HuH-7 (cell line): ENCODE measurements at places on chromosomes 5 and 9.

GRCh38 chr5:9387879-9388278, 158.0 kb downstream of the SEMA5A start:
- DNase-seq, result no peak

- DNase-seq, result no peak
These were observed 196.3 kb downstream of the MEF2C start for GRCh38 chr5:88686726-88687125.

GRCh38 chr5:176773408-176774035, 36.8 kb upstream of the UNC5A start:
- DNase-seq, result no peak

- DNase-seq, result no peak
These were observed 48.3 kb downstream of the PRRC1 start for GRCh38 chr5:127565586-127566270.

- no peak for DNase-seq
These were observed 542 bp downstream of the GGTA1 start for GRCh38 chr9:121499177-121499426.

DNA sequence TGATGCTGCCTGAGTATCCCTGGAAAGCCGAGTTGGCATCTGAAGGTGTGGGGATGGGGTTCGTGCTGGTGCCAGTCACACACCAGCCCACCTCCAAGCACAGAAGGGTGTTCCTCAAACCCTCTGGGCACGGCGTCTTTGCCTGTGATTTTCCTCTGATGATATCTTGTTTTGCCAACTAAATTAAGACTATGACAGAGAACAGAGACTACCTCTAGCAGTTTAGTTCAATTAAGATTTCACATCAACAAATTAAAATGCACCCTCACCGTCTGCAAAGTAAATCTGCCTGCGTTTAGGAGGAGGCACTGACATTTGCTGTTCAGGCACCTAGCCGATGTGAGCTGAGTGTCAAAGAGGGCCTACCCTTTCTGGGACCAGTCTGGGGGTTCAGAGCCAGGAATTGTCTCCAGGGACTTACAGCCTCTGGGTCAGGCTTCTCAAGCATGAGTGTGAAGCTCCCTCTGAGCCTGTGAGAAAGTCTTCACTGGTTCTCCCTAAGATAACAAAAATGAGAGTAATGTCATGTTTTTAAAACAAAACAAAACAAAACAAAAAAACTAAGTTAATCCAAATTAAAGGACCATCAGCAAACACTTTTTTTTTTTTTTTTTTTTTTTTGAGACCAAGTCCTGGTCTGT, 55.4 kb upstream of the CTNNA1 start:
- DNase-seq, result no peak

DNA sequence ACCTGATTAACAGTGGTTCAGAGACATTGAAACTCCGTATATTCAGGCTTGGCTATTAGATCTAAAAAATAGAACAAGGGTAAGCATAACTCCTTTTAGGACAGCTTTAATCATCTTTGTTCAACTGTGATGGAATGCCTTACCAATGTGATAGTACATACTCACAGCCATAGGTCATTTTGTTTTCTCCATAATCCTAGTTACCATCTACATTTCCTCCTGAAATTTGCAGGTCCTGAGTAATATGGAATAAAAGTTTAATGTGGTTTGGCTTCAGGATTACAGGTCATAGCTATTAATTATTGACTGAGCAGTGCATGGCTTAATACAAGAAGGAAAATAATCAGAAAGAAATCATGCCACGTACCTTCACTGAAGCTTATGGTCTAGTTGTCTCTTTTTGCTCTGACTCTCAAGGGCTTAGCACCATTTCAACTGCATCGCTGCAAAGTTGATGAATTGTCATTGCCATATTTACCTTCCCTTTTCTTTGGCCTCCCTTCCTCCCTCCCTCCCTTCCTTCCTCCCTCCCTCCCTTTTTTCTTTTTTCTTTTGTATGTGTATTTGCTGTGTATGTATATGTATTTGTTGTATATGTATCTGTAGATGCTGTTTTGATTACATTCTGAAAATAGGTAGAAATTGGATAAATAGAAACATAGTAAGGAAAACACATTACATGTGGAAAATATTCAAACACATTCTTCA, 250.9 kb upstream of the ZNF608 start:
- DNase-seq, result no peak

DNA sequence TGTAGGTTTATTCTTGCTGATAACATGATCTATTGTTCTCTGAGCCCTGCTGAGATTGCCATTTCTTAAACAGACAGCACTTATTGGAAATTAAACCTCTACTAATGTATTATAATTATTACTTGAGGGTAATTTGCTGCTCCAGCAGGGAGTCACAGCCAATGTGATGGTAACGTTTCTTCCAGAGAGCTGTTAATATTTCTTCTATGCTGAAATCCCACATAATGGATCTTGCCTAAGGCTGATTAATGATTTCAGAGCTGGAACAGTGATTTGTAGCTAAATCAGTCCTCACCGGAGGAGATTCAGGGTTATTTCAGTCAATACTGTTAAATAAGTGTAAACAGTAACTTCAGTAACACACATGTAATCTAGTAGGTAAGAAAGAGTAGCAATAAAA, 170.1 kb downstream of the CDH12 start:
- no peak for DNase-seq

- no peak for DNase-seq
These were observed 49.5 kb upstream of the C9orf72 start for GRCh38 chr9:27622693-27623340.

DNA sequence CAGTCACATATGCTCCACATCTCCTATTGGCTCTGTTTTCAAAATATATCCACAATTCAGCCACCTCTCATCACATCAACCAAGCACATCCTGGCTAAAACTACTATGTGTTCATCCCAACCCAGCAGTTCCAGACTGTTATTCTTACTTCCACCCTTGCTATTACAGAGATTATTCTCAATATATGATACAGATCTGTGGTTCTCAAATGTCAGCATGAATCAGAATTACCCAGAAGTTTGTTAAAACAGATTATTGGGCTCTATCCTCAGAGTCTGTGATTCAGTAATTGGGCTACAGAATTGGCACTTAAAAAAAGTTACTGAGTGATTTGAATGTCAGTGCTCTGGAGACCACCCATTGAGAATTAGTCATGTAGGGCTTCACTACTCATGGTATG, 78.8 kb upstream of the IZUMO3 start:
- no peak for DNase-seq

GRCh38 chr5:138439477-138440158, 761 bp downstream of the REEP2 start:
- DNase-seq, result no peak

- no peak for DNase-seq
These were observed 18.6 kb upstream of the NOTCH1 start for GRCh38 chr9:136564379-136564988.

- no peak for DNase-seq
These were observed 13.4 kb downstream of the PBX3 start for GRCh38 chr9:125760537-125760936.

- no peak for DNase-seq
These were observed 235.9 kb downstream of the FER start for GRCh38 chr5:108983461-108984092.

GRCh38 chr9:100587375-100587774, 9.5 kb downstream of the CAVIN4 start:
- DNase-seq, result no peak

GRCh38 chr5:35205186-35205585, 25.1 kb downstream of the PRLR start:
- DNase-seq, result no peak

GRCh38 chr9:93825348-93826115, 129.6 kb downstream of the BARX1 start:
- no peak for DNase-seq

DNA sequence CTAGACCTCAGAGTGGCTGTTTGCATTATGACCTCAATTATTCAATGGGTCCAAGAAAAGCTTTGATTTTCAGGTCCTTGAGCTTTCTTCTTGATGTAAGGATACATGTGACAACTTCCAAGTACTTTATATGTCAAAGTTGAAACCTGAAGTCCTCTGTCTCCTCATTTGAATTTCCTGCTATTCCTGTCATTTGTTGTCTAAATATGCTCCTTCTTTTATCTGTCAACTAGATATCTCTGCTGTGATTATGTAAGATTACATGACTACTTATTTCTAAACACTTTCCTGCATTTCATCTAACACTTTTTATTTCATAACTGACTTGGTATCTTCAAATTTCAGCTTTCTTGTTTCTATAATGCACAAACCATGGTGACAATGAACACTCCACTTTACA, 670.0 kb upstream of the FAM174A start:
- no peak for DNase-seq

- no peak for DNase-seq
These were observed 15.5 kb downstream of the IRX4 start for GRCh38 chr5:1867114-1867814.

DNA sequence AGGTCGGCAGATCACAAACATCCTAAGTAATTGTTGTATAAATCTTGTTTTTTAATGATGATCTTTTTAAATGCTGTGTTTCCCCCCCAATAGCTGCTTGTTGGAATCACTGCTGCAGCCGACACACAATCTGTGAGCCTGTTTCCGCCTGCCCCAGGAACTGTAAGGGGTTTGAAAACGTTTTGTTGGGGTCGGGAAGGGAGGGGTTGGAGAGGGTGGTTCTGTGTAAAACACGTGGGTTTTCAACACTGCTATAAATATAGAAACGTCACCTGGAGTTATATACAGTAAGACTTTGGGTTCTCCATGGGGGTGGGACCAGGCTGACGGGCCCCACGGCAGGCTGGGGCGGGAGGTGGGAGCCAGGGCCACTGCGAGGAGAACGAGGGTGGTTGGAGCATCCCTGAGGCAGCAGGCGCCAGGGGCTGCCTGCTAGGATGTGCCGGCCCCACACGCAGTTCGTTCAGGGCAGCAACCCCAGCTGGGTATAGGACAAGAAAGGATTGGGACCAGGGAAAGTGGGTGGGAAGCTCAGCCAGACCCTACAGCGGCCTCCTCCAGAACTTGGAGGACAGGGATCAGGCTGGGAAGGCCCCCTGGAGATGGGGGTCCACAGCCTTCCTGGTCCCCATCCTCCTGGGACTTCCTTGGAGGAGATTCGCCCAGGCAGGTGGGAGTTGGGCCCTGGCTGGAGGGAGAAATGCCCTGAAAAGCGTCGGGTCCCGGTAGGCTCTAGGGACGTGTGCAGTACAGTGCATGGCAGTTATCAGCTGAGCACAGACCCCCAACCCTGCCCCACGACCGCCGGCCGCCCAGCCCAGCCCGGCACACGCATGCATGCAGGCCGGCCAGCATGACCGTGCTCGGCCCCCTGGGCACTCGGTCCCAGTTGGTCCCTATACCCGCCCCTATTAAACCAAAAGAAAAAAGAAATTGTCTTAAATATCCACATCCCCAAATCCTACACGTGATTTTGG, 9.7 kb downstream of the RNF44 start:
- DNase-seq, result no peak

GRCh38 chr9:75168270-75169178, 80.2 kb downstream of the OSTF1 start:
- DNase-seq, result no peak
